ENCODE measurements at places on chromosomes 4 and X.

GRCh38 chr4:1237981-1238675, 10.8 kb downstream of the CTBP1 start:
- DNase-seq, result no peak

DNA sequence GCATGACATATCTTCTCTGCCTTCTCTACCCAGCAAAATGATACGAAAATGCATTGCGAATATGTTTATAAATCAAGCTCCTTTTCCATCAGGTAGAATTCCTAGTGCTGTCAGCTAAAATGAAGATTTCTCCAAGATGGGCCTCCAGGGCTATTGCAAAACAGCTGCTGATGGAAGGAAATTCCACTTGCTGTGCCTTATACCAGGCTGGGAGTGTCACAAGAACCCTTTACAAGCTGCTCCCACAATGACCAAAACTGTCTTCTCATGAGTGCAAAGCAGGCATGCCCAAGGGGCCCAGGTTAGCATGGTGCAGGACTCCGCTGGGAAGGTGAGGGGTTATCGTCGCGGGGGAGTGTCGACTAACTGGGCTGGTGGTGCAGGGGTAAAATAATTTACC, 8.7 kb downstream of the HNRNPH2 start:
- DNase-seq, result no peak

DNA sequence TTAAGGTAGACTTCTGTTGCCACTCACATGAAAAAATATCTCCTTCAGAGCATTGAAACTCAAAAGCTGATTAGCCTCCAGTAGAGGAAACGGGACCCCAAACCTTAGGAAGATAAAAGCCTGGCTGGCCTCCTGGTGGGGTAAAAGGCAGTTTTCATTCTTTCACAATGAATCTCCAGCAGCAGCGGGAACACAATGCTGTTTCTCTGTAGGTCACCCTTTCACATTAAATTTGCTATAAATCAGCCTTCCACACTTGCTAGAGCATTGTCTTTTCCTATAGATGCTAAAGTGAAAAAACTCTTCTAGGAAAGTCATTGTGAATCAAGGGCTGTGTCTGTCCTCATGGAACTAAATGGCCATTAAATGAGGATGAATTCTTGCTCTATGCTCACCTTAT, 207.3 kb upstream of the MAGEB2 start:
- no peak for DNase-seq

- DNase-seq, result peak; percentile 52
Measured at GRCh38 chrX:153820601-153821000, 9.7 kb downstream of the PDZD4 start.

DNA sequence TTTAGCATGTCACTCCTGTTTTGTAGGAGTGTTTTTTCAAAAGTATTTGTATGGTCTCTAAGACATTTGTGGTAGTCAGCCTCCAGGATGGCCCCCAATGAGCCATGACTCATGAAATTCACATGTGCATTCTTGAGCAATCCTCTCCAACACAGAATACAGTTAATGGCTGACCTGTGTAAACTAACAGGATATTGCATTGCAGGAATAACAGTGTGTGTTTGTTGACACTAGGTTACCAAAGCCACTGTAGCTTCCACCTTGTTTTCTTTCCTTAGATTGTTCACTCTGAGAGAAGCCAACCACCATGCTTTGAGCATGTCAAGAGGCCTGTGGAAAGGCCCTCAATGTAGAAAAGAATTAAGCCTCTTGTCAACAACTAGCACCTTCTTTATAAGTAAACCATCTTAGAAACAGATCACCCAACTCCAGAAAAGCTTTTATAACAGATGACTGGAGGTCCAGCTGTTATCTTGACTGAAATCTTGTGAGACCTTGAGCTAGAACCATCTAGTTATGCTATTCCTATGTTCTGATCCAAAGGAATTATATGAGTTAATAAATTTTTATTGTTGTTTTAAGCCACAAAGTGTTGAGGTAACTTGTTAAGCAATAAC, 28.5 kb downstream of the TBCK start:
- DNase-seq, result no peak

GRCh38 chr4:11153171-11153750, 275.4 kb downstream of the HS3ST1 start:
- DNase-seq, result no peak

DNA sequence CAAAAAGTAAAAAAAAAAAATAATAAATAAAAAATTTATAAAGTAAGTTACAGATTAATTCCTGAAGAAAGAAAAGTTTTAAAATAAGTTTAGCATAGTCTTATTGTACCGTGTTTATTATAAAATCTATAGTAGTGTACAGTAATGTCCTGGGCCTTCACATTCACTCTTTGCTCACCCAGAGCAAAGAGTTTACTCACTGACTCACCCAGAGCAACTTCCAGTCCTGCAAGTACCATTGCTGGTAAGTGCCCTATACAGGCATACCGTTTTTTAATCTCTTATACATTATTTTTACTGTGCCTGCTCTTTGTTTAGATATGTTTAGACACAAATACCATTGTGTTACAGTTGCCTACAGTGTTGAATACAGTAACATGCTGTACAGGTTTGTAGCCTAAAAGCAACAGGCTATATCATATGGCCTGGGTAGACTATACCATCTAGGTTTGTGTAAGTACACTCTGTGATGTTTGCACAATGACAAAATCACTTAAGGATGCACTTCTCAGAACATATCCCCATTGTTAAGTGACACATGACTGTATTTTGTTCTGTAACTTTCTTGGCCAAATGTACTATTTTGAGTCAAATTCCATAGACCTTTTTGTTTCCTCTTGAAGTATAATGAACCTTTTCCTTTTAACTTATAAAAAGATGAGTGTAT, 199.0 kb upstream of the NUDT6 start:
- DNase-seq, result no peak

DNA sequence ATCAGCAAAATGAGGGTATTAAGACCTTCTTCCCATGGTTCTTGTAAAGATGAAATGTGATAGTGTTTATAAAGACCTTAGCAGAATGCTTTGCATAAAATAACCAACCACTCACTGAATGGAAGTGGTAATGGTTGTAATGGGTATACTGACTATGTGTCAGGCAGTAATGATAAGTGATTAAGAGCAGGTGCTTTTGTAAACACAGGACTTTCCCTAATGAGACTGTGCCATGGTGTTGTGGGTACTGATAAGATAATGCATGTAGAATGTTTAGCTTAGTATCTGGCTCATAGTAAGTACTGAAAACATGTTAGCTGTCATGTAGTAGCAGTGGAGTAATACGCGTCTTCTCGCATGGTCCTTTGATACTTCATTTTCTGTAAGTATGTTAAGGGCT, 6.9 kb downstream of the LSM6 start:
- peak; percentile 1 for DNase-seq

DNA sequence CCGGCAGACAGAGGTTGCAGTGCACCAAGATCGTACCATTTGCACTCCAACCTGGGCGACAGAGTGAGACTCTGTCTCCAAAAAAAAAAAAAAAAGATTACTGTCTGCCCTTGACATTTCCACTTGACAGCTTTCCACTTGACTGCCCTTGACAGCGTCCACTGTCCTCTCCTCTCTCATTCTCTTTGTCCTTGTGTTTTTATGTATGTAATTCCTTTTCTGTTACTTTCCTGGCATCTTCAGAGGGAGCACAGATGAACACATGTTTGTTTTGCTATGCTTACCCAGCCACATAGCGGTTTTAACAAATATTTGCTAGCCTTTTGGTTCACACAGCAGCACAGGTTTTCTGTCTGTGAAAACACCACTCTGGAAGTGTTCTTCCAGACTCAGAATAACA, 26.2 kb downstream of the SYAP1 start:
- no peak for DNase-seq

DNA sequence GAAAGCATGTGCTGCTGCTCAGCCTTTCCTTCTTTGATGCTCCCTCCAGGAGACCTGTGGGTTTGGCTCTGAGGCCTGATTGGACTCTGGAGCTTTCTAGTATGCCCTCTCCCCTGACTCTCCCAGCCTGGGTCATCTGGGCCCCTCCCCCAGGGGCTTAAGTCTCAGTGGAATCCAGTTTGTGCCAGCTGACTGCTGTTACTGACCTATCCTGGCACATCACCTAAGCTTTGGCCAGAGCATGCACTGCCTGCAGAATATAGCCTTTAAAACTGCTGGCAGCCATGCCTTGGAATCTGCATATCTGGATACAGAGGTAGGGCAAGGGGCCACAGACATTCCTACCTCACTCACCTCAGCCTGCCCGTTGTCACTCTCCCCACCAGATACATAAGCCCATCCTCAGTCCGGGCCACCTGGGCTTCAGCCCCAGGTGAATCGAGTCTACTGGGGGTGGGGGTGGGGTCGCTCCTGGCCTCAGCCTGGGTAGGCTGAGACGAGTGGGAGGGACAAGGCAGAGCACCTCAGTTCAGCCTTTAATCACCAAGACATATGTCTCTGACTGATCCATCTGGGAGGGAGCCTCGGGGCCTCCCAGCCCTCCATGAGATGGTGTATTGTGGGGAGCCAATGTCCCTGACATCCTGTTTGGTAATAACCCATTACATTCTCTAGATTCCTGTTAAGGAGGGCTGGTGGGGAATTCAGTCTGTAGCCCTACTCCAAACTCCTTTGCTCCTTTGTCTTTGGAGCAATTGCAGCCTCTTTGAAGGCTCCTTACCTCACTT, 61.2 kb downstream of the STARD8 start:
- DNase-seq, result no peak

DNA sequence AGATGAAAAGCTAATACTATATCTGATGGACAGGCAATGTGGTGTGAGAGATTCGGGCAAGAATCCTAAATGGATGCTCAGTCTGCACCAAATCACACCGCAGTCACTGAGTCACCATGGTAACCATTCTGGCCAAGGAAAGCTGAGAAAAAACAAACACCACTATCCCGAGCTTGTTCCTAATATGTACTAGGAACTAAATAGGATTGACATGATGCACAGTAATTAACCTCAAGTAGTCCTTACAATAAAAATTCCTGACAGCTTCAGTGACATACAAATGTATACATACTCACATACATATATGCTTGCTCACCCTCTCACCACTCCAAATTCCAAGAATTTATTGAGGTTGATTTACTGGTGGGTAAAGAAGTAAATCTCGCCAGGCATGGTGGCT, 1.1 kb upstream of the RAB40A start:
- DNase-seq, result peak; percentile 14

- no peak for DNase-seq
Measured at GRCh38 chrX:3230496-3230895, 116.0 kb downstream of the MXRA5 start.

DNA sequence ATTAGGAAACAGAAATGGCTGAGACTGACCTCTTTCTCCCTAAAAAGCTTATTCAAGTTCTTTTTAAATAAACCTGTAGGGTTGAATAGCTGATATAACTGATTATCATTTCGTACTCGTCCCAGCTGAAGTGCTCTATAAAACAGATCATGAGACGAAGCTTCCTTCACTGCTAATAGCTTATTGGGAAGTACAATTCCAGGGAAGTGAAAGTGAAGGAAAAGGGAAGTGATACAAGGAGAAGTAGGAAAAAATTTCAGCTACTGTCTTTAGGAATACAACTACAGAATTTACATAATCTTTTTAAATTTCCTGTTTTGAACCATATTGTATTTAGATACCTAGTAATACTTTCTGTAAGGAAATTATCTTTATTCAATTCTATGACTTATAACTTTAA, 103.0 kb downstream of the SNCA start:
- DNase-seq, result no peak

- no peak for DNase-seq
Measured at GRCh38 chrX:141619336-141619735, 29.8 kb downstream of the SPANXA2 start.

GRCh38 chr4:26753617-26754016, 107.0 kb upstream of the STIM2 start:
- DNase-seq, result no peak

DNA sequence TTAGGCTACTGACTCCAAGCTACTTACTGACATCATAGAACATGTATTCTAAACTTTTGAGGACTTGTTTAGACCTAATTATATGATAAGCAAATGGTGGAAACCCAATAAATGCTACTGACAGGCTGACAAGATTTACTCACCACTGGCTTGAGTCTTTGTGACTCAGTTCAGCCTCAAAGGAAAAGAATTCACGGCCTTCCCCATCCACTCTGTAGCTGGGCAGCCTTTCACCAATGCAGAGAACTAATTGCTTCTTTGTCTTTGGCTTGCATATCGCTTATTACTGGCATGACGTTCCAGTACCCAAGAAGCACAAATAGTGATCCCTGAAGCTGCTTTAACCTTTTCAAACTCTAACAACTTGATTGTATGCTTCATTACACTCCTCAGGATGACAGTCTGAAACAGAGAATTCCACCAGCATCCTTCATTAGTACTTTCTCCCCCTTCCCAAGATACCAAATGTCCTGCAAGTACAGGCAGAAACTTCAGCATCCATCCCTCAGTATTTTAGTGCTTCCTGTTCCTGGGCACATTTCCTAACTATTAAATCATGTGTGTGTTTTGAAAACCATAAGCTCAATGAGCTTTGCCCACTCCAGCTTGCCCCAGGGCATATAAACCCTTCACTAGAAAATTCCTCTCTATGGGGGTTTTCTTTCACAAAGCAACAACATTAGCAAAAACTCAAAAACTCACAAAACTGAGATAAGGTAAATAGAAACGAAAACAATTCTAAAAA, 298.1 kb upstream of the SLC7A11 start:
- no peak for DNase-seq

DNA sequence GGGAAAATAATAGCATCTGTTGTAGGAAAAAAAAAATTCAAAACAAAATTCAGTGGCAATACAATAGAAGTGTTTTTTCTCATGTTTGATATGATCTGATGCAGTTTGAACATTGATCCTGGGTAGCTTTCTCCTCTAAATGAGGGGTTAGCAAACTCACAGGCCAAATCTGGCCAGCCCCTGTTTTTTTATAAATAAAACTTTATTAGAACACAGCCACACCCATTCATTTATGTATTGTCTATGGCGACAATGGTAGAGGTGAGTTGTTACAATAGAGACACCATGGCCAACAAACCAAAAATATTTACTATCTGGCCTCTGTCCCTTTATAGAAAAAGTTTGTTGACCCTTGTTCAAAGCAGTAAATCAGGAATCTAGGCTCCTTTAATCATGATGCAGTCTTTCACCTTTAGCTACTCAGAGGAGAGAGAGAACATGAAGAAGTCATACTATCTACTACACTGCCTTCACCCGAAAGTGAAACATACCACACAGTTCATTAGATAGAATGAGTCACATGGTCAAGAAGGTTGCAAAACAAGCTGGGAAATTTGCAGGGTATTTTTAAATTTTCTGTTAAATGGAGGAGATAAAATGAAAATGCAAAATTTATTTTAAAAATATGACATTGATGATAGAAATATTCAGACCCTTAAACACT, 186.6 kb upstream of the MAOA start:
- no peak for DNase-seq

- DNase-seq, result peak; percentile 24
Measured at GRCh38 chrX:42837101-42837726, 59.3 kb upstream of the PPP1R2C start.

DNA sequence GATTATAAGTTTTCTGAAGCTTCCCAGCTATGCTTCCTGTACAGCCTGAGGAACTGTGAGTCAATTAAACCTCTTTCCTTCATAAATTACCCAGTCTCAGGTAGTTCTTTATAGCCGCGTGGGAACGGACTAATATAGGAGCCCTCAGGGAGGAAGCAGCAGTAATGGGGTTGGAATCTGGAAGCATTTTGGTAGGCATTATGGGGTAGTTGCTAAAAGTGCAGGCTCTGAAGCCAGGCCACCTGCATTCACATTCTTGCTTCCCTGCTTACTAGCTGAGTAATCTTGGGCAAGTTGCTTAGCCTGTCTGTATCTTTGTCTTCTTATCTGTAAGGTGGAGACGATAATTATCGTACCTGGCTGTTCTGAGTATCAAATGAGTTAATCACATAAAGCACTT, 137.9 kb upstream of the NHS start:
- DNase-seq, result no peak
